Sigmoid colon (tissue), 7 donors: ENCODE measurements at places on chromosomes 1 and 21. TPM values are rescaled to one million over a fixed set of nuclear protein-coding genes. Genes with fewer than 3 reads are reported as not detected.

Gene GPR52
- 1.5 TPM for total RNA-seq

Gene RAP1GAP
- total RNA-seq: 0.71 TPM

- DNase-seq: no peak
Measured at GRCh38 chr21:37579356-37579755, 212.8 kb downstream of the DYRK1A start.

GRCh38 chr1:186325239-186325638, 49.8 kb downstream of the TPR start:
- DNase-seq: no peak

Gene EPB41
- total RNA-seq: 33.4 TPM

Gene VANGL2
- 6.6 TPM for total RNA-seq
